ENCODE measurements at places on chromosomes 2 and 18.
A peak's percentile ranks its signal among the peaks of the same experiment; 100 is the strongest.

DNA sequence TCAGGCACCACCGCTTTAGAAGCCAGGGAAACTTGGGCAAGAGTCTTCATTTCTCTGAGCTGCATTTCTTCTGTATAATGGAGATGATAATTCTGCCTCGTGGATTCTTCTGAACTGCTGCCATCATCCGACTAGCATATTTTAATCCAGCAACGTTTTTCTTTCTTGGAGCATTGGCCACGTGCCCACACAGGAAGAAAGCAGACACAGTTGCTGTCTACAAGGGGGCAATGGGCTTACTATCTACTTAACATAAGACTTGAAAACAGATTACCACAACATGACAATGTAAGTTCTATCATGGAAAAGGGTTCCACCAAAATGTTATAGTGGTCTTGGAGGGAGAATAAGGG is 176.5 kb downstream of the FAM210A start:
- DNase-seq = no peak

DNA sequence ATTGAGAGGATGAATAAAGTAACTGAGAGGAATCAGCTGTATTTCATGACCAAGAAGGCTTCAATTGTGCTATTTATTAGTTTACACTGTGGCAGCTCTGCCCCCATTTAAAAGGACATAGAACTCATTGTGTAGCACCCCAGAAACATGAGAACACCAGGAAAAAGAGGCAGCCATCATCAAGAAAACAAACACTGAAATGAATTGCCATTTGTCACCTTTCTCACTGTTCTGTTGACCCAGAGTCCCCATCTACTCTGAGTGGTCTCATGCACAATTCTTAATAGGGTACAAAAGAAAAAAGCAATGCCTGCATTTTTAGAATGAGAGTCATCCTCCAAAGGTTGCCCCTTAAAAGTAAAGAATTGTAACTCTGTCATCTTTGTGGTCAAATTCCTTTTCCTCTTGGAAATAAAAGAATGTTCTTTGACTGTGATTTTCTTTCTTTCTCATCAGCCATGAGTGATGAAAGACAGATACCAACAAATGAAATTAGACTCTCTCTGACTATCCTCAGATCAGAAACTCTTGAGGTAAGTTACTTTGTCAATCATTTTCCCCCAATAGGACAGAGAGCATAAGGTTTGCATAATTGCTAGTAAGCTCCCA is 1941.9 kb upstream of the PIK3C3 start:
- no peak for DNase-seq

DNA sequence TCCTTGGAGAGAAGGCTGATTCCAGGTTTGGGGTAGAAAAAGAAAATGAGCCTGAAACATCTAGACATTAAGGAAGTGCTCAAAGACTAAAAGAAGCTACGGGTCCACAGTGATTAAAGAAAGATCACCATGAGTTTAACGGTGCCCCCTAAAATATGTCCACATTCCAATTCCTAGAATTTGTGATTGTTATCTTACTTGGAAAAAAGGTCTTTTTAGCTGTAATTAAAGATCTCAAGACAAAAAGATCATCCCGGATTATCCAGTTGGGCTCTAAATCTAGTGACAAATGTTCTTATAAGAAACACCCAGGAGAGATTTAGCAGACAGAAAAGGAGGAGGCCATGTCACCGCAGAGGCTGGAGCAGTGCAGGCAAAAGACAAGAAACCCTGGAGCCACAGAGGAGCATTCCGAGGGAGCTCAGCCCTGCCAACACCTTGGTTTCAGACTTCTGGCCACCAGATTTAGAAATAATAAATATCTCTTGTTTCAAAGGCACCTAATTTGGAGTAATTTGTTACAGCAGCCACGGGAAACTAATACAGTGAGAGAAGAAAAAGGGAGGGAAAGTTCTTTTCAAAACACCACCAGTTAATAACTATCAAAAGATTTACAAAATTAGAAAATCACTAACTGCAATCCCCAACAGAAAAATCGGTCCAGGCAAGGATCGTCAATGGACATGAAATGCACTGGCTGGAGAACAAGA is 8.5 kb downstream of the UXS1 start:
- DNase-seq = no peak

DNA sequence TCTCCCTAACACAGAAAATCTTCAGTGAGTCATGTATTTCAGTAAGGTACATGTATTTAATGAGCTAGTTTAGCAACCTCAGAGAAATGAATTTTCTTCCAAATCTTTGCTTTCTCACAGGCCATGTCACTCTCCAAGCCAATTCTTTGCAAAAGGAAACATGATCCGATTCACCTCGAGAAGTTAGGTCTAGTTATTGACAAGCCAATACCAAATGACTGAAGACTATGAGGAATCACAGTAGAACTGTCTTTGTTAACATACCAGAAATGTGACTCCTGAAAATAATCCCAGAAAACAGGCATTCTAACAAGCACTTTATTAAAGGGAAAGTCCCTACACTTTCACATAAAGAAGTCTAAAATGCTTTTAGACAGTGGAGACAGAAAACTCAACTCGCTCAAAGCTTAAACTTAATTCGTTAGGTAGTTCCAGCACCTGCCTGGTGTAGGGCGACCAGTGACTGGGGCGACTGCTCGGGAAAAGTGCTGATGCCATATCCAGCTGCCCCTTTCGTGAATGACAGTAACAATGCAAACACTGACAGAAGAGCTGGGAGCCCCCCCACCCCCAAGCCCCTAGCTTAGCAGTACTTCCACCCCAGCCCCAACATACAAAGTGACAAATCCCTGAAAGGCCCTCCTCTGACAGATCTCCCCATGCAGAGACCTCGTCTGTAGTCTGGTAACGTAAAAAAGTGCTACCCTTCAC is 1.8 kb downstream of the MEMO1 start:
- no peak for DNase-seq

DNA sequence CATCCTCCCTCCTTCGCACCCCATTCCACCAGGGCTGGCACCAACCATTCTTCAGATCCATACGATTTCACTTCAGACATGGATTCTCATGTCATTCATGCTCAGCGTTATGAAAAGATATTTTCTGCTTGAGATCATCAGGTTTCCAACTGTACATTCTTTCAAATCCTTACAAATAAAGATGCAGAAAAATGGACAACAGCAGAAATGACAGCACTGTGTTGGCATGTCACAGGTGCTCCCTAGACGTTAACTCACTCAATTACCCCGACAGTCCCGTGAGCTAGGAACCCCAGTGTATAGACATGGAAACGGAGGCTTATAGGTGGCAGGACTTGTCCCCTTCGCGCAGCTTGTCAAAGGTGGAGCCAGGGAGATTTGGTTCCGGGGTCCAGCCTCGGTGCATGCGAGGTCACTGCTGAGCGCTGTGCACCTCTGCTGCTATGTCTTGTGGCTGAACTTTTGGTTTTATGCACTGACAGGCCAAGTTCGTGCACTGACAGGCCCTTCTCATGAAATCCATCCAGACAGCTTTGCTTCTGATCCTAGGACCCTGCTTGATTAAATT is 17.7 kb downstream of the FHL2 start:
- DNase-seq = no peak

DNA sequence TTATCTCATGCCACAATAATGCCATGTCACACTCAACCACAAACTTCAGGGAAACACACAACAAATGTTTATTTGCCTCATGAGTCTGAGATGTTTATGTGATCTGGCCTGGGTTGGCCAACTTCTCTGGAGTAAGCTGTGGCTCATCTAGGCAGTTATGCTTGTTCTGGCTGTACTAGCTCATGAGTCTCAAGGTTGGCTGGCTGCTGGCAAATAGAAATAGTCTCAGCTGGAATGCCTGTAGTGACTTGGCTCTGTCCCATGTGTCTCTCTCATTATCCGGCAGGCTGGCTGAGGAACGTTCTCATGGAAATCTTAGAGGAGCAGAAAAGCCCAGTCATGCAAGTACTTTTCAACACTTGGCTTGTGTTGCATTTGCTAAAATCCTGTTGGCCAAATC is 234.9 kb upstream of the CDH2 start:
- no peak for DNase-seq

DNA sequence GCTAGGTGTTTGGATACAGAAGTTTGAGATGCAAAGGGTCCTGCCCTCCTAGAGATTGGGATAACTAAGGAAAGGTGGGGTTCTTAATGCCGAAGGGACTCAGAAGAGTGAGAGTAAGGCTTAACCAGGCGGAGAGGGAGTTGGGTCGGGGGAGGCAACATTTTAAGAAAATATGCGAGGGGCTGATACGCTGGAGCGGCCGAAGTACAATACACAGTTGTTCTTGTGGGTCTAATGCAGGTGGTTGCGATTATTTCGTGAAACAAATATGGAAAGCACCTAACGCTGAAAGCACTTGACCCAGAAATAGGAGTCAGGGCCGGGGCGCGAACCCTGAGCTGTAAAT is 344 bp upstream of the MRPL33 start:
- DNase-seq = no peak

DNA sequence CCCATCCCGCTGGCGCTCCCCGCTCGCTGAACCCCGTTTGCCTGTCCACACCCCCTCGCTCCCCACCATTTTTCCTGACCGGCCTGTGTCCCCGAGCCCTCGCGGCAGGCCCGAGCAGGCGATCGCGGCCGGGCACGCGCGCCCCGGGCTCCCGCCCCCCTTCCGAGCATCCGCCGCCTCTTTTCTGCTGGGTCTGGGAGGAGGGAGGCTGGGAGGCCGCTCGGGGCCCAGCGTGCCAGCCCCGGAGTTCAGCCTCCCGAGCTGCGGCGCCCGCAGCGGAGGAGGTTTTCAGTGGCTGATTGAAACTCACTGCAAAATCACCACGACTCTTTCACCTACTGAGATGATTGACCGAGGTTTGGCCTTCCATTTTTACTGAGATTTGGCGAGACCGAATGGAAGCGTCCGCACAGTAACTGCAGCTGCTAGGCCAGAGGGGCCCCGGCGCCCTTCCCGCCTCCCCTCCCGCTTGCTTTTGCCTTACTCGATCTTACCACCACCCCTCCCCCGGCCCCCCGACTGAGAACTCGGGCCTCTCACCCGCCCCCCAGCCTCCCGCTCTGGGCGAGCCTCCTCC is 4.8 kb downstream of the SOX11 start:
- no peak for DNase-seq

DNA sequence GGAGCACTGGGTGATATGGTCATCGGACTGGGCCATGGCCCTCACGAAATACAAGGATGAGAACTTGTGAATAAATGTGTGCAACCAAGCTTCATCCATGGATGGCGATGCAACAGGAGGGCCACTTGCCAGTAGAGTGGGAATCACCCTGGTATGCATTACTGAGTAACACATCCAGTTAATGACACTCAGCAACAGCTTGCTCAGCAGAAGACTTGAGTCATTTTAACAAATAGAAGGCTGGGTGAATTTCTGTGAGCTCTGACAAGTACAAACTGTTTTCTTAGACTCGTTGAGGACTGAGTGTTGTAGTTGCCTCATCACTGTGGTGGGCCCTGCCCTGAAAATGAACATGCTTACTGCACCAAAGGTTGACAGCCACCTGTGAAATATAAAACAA is 221.6 kb downstream of the NCKAP5 start:
- no peak for DNase-seq

DNA sequence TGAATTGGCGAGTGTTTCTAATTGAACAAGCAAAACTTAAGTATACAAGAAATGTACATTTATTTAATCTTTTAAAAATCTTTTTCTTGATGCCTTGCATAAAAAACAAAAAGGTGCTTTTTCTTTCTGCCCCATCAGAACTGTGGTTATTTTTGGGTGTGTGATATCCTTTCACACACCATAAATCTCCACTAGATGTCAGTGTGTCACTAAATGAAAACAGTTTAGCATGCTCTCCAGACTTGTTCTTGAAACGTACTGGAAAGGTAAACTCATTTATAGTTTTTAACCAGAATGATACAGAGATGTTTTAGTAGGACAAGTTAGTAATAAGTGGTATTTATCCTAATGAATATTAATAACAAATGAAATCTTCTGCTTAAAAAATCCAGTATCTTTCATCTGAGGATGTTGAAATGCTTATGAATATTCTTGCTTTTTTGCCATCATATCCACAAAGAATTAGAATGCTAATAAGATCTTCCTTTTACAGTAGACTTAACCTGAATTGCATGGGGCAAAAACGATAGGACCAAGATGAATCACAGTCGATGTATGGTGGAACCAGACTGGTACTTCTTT is 96.8 kb downstream of the UBE2E3 start:
- peak; percentile 35 for DNase-seq

DNA sequence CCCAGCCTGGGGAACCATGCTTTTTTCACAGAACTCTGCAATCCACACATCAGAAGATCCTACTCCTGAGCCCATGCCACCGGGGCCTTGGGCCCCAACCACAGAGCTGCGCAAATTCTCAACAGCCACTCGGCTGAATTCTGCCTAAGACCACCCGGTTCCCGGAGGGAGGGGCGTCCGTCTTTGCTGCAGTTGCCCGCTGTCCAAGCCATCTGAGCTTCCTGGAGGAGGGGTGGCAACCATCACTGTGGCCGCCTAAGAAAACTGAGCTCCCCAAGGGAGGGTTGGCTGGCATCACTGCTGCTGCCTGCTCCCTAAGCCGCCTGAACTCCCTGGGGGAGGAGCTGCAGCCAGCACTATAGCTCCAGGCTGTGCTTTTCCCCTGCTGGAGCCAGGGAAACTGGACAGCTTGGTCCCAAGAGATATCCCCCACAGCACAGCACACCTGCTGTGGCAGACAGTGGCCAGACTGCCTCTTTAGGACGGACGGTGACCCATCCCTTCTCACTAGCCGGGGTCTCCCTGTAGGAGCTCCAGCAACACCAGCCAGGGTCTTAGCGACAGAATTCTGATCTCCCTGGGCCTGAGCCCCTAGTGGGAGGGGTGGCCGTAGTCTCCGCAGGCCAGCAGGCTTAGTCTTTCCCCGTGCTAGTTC is 1411.6 kb upstream of the CDH2 start:
- DNase-seq = no peak

- no peak for DNase-seq
Observed at GRCh38 chr2:31413862-31414550, 536 bp downstream of the XDH start.

GRCh38 chr2:188441288-188441947 is 149.7 kb downstream of the GULP1 start:
- DNase-seq = no peak

DNA sequence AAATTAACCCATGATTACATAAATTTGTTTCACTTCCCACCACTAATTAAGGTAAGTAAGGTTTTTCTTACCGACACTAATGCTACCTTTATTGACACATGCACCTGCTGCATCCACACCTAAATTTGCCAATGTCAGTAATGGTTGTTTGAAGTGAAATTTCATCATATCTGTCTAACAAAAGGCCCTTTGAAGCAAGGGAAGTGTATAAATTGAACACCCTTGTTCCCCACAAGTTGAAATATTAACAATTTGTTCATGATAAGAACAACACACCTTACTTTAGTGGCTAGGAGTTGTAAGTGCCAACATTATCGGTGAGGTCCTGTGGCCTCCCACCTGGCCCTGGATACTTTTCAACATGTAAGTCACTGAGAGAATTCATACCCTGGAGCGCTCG is 116.3 kb upstream of the CDCA7 start:
- no peak for DNase-seq

- DNase-seq = no peak
Observed at GRCh38 chr2:224020523-224020922, 18.6 kb downstream of the SERPINE2 start.

- DNase-seq = no peak
Observed at GRCh38 chr2:46144133-46144800, 152.9 kb upstream of the EPAS1 start.
